ENCODE measurements at places on chromosomes 16 and 17.
A peak's percentile ranks its signal among the peaks of the same experiment; 100 is the strongest.

DNA sequence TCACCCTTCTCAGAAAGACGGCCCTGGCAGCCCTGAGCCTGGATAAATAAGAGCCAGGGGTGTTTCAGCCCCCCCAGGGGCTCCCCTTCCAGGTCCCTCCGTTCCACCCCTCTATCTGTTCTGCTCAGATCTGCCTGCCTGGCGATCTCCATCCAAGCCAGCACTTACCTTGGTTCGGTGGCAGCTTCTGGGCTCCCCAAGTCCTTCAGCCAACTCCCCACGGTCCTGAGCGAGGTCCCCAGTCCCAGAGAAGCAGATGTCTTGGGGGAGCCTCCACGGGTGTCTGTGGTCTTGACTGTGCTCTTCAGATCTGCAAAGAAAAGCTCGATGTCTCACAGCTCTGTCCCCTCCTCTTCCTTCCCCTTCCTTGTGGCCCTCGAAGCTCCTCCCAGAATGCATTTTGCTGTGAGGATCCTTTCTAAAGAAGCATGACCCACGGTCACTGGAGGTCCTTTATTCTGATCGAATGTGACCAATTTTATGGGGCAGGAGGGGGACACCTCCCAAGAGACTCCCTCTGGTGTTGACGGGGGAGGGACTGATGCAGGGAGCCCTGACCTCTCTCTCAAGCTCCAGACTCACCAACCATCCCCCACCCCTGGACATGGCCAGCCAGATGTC, at the start of gene PIK3R6:
PIK3R6 (minus strand) TSS at position 314 of the 621 bp plus-strand sequence. CDS start 17,880 bp downstream, outside the sequence.
- DNase-seq, result no peak

DNA sequence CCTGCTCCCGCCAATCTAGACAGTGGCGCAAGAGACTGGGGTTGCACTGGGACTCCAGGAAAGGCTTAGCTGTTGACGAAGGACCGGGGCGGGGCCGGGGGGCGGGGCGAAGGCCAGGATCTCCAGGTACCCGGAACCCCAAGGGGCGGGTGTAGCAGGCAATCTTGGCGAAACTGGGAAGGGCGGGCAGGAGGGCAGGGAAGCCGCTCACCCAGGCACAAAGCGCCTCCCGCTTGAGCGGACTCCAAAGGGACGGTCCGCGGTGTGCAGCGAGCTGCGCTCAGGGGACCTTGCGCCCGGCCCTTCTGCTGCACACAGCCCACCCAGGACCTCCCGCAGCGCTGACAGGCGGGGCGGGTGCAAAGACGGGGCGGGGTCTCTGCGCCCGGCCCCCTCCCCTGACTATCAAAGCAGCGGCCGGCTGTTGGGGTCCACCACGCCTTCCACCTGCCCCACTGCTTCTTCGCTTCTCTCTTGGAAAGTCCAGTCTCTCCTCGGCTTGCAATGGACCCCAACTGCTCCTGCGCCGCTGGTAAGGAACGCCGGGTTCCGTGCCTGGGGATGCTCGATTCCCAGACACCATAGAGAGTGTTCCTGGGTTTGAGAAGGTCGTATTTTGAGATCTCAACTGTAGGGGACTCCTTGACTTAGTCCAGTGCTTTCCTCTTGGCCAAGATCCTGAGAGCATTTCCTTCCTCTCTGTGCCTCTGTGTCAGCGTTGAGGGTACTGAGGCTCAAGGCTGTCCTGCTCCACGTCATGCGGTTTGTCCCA, at the start of gene MT1F:
MT1F (plus strand) TSS at position 405 of the 772 bp plus-strand sequence; CDS start at position 505, 100 bp downstream.
- peak; percentile 44 for DNase-seq

- no peak for DNase-seq
Measured at GRCh38 chr17:27407916-27408864, 48.1 kb upstream of the KSR1 start.

DNA sequence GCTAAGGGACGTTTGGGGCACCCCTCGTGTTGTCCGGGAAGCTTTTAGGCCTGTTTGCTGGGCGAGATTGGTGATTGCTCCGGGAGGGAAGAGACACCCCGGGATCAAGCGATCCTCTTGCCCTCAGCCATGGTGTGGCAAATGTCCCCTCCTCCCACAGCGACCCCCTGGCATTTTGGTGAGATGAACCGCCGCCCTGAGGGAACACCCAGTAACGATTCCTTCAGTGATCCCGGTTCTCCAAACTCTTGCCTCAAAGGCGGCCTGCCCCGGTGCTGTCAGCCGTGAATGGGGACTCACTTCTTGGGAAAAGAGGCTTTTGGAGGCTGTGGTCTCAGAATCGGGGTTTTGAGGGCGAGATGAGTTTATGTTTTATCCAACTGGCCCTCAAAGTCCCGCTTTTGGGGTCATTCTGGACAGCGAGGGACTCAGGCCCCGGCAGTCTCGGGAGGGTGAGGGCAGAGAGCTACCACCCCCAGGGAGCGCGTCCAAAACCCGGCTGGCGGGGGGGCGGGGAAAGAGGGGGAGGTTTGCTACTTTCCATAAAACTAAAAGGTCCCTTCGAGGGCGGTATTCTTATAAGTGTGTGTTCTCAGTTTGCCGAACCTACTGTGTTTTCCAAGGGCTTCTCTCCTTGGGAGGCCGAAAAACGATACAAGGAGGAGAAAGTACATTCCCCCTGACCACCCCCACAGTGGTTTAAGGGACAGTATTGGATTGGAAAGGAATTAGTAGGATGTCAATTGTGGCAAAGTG, 232.7 kb downstream of the MRTFB start:
- no peak for DNase-seq

GRCh38 chr16:20359997-20360396, 7.5 kb upstream of the UMOD start:
- no peak for DNase-seq

- no peak for DNase-seq
Measured at GRCh38 chr17:376936-377863, 24.6 kb upstream of the RPH3AL start.

GRCh38 chr16:19142939-19143598, 25.0 kb upstream of the SYT17 start:
- no peak for DNase-seq
